Activated T-cell treated with anti-CD3 and anti-CD28 coated beads for 24 hours (primary cell): ENCODE measurements at places on chromosomes 16 and 17.

- DNase-seq, result no peak
Observed at GRCh38 chr17:57666946-57667345, 78.2 kb downstream of the CCDC182 start.

DNA sequence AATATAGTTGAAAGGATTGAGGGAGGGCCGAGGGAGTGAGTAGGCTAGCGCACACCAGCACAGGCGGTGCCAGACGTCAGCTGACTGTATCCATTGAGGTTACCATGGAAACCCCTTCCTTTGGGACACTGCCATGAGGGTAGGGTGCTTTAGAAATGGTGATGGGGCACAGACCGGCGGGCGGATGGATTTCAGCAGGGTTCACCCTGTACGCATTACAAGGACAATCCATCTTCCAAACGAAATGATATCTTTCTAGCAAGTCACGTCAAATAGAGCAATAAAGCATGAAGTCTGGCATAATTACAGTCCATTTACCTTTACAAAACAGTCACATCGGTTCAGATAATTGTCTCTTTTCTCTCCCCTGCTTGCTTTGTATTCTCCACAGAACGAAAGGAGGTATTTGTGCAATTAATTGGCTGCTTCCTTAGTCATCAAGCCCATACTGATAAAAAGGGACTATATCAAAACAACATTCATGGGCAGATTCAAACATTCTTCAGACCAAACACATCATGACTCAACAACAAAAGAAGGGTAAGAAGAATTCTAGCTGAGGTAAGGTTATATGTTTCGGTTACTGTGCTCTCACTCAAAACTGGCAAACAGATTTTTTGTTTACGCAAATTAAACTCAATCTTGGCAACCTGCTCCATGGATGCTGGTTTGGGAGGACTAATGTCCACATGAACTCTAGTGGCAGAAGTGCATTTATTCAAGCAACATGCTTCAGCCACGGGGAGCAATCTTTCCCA lies 140.6 kb downstream of the CDK5R1 start:
- no peak for DNase-seq

DNA sequence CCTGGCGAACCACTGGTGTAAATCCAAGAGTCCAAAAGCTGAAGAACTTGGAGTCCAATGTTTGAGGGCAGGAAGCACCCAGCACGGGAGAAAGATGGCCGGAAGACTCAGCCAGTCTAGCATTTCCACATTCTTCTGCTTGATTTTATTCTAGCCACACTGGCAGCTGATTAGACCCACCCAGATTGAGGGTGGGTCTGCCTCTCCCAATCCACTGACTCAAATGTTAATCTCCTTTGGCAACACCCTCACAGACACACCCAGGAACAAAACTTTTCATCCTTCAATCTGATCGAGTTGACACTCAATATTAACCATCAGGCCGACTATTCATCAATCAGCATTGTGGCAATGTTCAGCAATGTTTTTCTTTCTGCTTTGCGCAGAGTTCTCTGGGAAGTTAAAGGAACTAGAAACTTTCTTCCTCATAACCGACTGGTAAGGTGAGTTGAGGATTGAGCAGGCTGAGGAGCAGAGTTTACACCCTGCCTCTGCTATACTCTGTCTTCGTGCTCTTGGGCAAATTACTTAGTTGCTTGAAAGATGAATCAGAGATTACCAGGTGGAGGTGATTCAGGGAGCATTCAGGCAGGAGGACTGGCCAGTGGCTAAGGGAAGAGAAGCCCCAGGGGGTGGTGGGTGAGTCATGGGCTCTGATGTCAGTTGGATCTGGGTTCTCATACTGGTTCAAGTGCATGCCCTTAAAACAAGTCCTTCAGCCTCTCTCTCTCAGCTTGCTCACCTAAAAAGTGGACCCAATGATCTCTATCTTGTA lies 28.2 kb upstream of the BRD7 start:
- no peak for DNase-seq

GRCh38 chr17:46770439-46770817 lies 48.1 kb downstream of the WNT3 start:
- DNase-seq, result no peak

DNA sequence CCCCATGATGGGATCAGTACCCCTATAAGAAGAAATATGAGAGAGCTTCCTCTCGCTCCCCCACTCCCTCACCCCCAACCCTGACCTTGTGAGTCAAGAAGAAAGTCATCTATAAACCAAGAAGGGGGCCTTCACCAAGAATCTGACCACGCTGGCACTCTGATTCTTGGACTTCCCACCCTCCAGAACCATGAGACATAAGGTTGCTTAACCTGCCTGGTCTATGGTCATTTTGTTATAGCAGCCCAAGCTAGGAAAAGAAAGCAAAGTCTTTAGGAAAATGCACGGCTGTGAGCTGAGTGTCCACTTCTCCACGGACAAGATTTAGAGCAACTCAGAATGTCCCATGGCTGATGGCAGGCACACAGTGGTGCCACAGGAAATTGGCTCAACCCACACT lies 333.5 kb downstream of the SOX9 start:
- DNase-seq, result no peak

DNA sequence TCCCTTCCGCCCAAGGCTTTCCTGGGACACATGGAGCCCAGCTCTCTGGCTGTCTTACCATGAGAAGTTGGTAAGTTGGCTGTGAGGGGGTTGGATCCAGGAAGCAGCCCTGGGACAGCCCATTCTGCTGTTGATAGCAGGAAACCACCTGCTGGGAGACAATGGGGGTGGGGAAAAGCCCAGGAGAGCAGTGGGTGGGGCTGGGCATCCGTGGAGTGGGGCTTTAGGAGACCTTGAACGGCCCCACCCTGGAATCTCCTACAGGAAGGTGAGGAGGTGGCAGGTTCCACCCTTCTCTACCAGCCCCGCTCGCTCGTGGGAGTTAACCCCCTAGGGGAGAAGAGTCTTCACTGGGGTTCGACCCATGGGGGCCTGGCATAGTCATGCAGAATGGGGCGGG lies 5.8 kb downstream of the TMEM92 start:
- no peak for DNase-seq

- no peak for DNase-seq
Observed at GRCh38 chr16:15046692-15047376, 9.0 kb downstream of the NTAN1 start.

- peak; percentile 7 for DNase-seq
Observed at GRCh38 chr16:83953796-83954576, 946 bp downstream of the OSGIN1 start.

DNA sequence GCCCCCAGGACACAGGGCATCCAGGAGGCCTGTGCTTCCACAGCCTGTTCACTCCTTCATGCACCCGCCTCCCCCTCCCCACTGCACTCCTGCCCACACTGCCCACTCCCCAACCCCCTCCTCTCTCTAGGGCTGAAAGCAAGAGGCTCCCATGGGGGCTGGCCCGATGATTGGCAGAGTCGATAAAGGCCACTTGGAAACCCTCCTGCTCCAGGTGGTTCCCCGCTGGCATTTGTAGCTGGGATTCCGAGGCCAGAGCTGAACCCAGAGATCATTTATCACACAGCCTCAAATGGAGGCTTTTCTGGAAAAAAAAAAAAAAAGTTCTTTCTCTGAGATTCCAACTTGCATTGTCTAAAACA lies 74.1 kb downstream of the SREBF1 start:
- no peak for DNase-seq

DNA sequence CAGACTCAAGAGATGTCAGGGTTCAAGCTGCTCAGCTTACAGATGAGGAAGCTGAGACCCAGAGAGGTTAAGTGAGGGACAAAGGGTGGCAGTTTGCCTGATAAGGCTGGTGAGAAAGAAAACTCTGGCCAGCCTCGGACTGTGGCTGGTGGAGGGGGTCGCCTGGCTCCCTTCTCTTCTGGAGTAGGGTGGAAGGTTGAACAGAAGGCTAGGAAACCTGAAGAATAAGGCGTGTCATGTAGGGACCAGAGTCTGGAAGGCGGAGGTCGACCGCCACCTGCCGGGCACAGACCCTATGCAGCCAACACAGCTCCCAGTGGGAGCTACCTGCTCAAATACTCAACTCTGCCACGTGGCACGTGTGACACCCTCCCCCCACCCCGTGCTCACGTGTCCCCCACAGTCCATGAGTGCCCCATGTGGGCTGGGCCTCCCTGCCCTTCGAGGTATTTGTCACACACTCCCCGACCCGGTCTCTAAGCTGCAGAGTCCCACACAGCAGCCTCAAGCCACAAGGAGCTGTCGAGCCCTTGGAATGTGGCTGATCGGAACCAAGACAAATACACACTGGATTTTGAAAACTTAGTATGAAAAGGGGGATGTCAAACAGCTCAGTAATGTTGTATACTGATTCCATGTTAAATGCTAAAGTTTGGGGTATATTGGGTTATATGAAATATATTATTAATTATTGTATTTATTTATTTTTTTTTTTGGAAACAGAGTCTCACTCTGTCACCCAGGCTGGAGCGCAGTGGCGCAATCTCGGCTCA lies 11.8 kb downstream of the HID1 start:
- DNase-seq, result peak; percentile 39

DNA sequence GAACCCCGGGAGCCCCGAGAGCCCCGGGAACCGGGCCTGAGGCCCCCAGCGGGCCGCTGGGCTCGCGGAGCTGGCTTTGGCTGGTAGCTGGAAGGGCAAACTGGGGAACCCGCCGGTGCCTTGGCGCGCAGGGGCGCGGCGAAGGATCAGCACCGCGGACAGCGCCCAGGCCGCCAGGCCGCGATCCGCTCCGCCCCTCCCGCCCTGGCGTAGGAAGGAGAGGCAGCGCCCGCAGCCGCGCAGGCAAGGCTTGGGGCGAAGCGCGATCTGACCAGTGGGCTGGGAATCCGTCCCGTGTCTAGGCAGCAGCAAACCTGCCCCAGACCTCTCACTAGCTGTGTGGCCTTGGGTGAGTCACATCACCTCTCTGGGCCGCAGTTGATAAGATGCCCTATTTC lies 331 bp upstream of the CCDC92B start:
- DNase-seq, result peak; percentile 68

DNA sequence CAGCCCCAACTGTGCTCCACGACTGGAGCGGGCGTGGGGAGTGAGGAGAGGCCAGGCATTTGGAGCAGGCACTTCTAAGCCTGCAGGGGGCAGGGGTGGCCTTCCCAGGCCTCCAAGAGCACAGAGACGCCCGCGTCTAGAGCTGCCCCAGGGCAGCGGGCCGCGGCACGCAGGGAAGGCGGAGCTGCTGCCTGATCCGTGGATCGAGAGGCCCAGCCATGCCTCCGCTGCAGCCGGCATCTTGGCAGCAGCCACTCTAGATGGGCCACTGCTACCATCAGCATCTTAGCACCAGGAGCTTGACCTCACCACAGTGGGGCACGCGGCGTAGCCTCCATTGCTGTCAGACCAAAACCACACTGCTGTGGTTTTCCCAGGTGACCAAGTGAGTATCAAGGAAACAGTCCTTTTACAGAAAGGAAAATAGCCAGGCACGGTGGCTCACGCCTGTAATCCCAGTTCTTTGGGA lies 20.4 kb upstream of the WDR45B start:
- DNase-seq, result peak; percentile 28

- no peak for DNase-seq
Observed at GRCh38 chr17:43329183-43329582, 69.6 kb upstream of the ARL4D start.

DNA sequence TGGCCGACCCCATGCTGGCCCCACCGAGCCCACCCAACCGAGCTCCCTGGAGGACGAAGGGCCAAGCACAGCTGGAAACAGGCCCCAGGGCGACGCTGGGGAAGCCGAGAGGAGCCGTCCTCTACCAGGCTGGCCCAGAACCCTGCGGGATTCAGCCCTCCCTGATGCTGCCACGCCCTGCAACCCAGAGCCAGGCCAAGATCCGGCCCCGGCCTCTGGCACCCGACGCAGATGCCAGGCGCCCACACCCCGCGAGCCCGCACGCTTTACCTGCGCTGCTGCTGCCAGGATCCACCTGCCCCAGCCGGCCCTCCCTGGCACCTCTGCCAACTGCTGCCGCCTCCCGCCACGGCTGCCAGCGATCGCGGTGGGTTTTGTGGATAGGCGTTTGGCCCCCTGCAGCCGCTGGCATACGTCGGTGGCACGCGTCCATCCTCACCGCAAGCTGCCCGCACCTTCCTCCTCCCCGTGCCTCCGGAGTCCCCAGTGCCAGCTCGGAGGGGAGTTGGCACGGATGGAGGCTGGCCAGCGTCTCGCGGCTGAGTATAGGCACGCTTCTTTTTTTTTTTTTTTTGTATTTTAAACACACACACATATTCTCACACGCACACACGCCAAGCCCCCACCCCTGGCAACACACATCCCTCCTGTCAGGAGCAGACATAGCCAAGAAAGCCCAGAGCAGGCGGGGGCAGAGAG lies 41.3 kb upstream of the ACSF3 start:
- no peak for DNase-seq

DNA sequence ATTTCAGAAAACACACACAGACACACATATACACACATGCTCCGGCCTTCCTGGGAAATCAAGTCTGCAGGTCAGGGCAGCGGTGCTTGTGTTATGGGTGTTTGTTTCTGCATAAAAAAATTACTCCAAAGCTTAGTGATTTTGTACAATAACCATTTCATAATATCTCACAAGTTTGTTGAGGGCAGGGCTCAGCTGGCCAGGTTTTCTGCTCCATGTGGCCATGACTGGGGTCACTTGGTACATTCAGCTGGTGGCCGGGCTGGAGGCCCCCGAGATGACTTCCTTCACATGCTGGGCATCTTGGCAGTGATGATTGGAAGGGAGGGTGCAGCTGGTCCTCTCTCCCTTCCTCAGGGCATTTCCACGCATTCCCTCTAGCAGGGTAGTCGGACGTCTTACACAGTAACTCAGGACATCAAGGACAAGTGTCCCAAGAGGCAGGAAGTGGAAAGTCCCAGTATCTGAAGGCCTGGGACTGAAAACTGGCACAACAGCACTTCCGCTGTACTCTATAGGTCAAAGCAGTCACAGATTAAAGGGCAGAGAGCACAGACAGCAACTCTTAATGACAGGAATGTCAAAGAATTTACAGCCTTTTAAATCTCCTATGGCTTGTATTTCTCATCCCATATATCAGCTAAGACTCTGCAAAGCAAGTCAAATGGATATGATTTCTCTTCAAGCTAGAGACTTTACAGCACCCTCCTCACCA lies 127.4 kb downstream of the ZNF18 start:
- no peak for DNase-seq

- DNase-seq, result peak; percentile 46
Observed at GRCh38 chr16:85888405-85889331, 10.3 kb upstream of the IRF8 start.

GRCh38 chr16:1607971-1608370 lies 3.9 kb downstream of the IFT140 start:
- no peak for DNase-seq

DNA sequence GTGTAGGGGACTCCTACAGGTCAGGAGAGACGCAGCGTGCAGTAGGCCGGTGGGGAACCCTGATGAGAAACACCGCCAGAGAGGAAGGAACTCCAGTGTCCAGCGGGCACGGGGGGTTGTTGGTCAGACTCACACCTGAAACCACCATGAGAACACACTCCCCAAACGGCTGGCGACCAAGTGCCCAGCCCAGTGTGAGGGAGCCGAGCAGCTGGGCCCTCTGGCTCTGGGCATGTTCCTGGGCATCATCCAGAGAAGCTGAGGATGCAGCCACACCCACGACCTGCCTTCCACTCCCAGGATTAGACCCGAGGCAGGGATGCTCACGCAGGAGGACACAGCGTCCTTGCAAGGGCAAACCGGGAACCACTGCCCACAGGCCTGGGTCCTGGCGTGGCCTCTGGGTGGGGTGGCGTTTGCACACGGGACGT lies 108.3 kb upstream of the ZNF750 start:
- DNase-seq, result no peak

- no peak for DNase-seq
Observed at GRCh38 chr16:49179714-49180330, 101.8 kb downstream of the CBLN1 start.
